ENCODE measurements at places on chromosomes 5 and 9.

GRCh38 chr9:14271093-14271673 is 42.8 kb downstream of the NFIB start:
- DNase-seq = peak; percentile 58

- no peak for DNase-seq
These were observed 56.8 kb downstream of the ARHGEF37 start for GRCh38 chr5:149638136-149638535.

- no peak for DNase-seq
These were observed 32.9 kb downstream of the OTULINL start for GRCh38 chr5:14614490-14614889.

DNA sequence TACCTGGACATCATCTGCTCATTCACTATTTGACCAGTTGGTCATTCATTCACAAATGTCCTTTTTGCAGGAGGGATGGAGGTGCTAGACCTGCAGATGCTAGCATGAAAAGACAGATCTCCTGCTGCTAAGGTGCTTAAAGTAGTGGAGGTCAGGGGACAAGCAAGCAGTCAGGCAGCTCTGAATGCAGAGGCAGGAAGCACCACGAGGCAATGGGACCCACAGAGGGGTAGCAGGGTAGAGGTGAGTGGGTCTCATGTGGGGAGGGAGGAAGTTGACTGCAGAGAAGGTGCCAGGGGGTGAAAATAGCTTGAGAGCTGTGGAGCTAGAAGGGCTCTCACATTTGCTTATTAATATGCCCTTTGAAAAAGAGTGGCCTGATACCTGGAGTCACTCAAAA is 25.2 kb downstream of the FXN start:
- no peak for DNase-seq

GRCh38 chr5:167763772-167764171 is 527.7 kb upstream of the WWC1 start:
- DNase-seq = peak; percentile 85

GRCh38 chr9:22718653-22719052 is 272.0 kb downstream of the DMRTA1 start:
- DNase-seq = no peak

GRCh38 chr5:149363358-149363757 is 5.5 kb downstream of the PCYOX1L start:
- DNase-seq = no peak

- DNase-seq = no peak
These were observed 69.3 kb upstream of the CDK20 start for GRCh38 chr9:88043647-88044046.

DNA sequence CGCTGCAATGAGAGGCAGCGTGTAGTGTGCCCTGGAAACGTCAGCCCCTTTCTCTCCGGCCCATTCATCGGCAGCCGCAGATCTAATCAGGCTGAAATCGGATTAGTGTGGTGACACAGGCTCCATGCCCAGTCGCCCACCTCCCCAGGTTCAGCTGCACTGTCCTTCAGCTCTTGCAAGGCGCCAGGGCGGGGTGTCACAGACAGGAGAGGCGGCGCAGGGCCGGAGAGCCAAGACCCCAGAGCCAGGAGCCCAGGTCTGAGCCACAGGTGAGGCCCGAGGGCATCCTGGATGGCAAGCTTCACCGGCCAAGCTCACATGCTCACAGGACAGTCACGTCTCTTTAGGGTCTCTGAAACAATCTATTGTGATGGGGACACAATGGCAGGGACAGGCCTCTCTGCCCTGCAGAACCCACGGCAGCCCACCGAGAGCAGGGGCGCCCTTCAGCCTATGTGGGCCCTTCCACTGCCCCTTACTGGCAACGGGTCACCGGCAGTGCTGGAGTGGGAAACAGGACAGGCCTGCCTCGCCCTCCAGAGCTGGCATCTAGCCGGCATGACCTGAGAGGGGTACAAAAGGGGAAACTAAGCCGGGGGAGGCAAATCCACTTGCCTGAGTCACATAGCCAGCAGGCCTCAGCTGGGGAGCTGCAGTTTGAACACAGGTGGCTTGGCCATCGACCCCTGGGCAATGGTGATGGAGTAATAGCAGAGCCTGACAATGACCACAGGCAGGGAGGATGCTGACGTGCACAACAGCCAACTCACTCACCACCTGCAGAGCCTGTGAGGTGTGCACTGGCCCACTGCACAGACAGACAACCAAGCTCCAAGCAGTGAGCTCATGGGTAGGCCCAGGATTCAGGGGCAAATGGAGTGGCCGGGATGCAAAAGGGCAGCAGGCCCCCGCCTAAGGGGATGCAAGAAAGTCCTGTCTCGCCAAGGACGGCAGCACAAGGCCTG is 48.1 kb downstream of the VAV2 start:
- DNase-seq = peak; percentile 72

DNA sequence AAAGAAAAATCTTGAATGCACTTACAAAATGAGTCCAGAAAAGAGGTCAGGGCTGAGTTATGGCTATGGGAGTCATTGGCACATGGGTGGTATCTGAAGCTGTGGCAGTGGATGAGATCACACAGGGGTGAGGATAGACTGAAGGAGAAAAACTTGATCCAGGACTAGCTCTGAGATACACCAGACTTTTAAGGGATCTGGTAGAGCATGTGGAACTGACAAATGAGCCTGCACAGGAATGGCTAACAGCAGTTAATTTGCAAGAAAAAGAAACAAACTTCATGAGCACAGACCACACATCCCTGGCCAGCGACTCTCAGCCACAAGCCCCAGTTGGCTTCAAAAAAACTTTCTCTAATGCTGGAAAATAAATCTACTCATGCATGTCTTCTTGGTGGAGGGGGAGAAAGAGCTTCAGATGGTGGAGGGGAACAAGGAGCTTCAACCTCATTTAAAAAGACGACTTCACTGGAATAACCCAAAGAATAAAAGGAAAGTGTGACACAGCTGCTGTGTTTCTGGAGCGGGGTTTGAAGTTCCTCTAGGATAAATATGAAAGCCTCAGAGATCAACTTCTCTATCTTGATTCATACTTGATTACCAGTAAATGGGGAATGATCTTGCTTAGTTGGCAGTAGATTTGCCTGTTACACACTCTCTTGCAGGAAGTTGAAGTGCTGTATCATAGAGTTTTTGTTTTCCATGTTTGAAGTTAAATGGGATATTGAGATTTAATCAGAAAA is 33.6 kb downstream of the TNFAIP8 start:
- no peak for DNase-seq

DNA sequence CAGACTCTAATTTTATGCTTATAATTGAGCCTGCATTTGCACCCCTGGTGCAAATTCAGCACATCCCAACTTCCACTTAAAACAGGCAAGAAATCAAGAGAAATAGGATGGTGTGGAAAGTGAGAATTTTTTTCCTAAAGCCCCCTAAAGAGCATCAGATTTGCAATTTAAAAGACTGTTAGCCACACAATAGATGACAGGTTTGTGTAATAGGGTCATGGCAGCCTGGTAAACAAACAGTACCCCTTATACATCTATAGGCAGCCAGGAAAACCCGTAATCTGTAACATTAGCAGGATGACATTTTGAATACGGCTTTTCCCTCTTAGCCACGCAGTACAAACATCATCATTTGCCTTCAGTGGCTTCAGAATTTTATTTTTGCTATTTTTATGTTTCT is 17.2 kb downstream of the EBF1 start:
- DNase-seq = no peak

- DNase-seq = no peak
These were observed 10.9 kb downstream of the SNCAIP start for GRCh38 chr5:122322801-122323548.

DNA sequence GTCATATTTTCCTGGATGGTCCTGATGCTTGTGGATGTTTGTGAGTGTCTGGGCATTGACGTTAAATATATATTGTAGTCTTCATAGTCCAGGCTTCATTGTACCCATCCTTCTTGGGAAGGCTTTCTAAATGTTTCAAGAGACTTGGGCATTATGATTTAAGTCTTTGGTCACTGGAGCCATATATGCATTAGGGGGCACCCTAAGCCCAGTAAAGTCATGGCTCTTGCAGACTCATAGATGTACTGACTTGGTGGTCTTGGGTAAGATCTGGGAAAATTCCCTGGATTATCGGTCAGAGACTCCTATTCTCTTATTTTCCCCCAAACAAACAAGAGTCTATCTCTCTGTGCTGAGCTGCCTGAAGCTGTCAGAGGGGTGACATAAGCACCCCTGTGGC is 271.1 kb downstream of the TRIM36 start:
- no peak for DNase-seq

DNA sequence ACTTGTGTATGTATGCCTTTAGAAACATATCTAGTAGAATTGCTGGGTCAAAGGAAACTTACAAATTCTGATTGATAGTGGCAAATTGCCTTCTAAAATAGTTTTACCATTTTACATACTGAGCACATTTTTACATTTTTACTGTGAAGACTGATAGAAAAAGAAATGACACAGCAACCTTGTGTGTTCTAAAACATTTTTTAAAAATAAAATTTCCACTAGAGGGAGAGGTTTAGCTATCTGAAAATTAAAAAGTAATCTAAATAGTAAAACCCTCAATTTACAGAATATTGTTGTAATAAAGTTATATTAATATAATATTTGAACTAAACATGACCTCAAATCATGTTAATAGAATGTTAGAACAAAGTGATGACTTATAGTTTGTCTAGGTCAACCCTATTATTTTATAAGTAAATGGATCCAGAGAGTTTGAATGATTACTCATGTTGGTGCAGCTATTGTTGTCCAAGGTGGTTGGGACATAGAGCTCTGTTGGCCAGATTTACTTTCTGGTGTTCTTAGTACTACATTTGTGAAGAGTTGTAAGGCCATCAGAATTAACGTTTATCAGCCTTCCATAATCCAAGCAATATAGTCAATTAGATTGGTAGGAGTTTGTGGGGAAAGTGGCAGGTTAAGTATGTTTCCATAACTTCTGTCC is 17.2 kb downstream of the CENPP start:
- no peak for DNase-seq

GRCh38 chr5:57889558-57889957 is 406.9 kb upstream of the ACTBL2 start:
- DNase-seq = peak; percentile 98
